ENCODE measurements at places on chromosomes 4 and X.

GRCh38 chr4:151169223-151169622 lies 69.8 kb downstream of the RPS3A start:
- no peak for DNase-seq

GRCh38 chrX:39518476-39519029 lies 579.2 kb downstream of the BCOR start:
- DNase-seq, result no peak

GRCh38 chr4:82792912-82793649 lies 5.5 kb downstream of the SCD5 start:
- no peak for DNase-seq

DNA sequence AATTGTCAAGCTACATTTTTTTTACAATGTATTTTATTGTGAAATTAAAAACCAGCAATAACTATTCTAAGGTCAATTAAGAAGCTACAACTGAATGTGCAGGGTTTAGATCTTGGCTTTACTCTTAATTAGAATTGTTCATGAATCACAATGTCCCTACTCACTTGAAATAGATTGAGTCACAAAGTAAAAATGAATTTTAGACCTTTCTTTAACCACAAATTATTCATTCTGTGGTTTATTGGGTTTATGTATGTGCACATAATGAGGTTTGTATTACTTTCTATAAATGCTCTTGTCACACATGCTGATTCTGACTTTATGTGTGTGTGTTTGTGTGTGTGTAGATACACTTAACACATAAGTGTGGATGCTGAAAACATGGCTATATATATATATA lies 647.0 kb upstream of the AADAT start:
- DNase-seq, result no peak

DNA sequence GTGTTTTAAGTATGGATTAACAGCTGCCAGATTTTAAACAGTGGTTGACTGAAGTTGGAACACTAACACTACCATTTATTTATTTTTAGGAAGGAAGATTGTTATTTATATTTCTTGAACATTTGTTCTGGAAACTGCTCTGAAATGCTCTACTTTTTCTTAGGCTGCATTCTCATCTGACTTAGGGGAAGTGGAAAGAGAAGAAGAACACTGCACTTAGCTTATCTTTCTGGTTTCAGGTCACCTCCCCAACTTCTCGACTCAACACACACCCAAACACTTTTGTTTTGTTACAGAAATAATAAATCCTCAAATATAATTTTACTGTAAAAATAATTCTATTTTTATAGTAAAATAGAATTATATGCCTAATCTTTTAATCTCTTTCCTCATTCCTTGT lies 18.6 kb downstream of the BLTP1 start:
- no peak for DNase-seq

GRCh38 chr4:174135936-174136406 lies 147.5 kb downstream of the FBXO8 start:
- no peak for DNase-seq

GRCh38 chrX:46838974-46839480 lies 2.2 kb downstream of the RP2 start:
- DNase-seq, result no peak

DNA sequence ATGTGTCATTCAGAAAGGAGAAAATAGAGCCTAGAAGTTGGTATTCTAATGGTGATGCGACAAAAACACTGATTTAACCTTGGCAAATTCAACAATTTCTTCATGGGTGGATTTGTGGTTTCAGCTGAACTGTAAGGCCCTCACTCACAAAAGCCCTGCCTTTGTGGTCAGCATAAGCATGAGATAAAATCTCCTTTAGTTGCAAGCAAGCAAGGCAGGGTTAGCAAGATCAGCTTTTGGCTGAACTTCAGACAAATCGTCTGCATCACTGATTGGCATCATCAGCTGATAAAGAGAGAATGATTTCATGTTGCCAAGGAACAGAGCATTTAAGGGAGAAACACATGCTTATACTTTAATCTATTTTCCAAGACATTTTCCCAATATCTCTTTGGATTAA lies 2582.2 kb downstream of the PCDH7 start:
- no peak for DNase-seq

DNA sequence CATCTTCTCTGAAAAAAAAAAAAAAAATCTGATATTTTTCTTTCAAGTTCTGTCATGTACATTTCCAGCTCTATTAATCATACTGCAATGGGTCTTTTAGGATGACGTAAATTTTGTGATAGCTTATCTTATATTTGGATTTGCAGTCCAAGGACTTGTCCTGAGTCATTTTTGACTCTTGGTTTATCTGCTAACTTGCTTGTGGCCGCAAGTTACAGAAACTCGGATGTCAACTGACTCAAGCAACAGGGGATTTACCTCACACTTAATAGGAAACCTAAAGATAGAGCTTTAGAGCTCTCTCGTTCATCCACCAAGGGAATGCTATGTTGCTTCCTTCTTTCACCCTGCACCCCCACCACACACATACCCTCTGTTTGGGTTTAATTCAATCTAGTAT lies 1433.8 kb upstream of the TENM3 start:
- no peak for DNase-seq

- DNase-seq, result no peak
Measured at GRCh38 chr4:1626941-1627340, 57.2 kb downstream of the FAM53A start.

DNA sequence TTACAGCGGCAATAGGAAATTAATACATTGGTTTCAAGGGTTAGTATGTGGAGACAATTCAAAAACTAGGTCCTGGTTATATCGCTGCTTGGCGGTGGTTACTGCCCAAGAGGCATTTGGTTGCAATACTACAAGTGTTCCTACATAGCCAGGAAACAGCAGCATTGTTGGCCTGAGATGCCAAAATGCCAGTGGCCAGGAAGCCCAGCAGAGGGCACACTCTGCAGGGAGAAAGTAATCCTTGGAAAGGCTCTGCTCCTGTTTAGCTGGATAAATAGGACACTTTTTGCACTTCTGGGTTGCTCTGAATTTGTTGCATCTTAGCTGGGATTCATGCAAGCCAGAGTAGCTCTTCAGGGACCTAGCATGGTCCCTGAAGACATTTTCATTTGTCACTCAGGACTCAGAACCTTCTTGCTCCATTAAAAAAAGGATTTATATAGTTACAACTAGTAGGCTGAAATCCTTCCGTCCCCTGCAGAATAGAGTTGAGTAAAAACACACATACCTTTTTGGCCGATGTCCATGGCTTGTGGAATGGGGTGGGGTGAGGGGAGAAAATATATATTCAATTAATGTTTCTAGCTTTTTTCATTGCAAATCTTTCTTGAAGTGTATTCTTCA lies 8.1 kb upstream of the GPR119 start:
- no peak for DNase-seq

GRCh38 chrX:103274284-103274683 lies 2.3 kb downstream of the TCEAL5 start:
- DNase-seq, result no peak

- no peak for DNase-seq
Measured at GRCh38 chr4:151469970-151470369, 61.0 kb downstream of the FHIP1A start.

DNA sequence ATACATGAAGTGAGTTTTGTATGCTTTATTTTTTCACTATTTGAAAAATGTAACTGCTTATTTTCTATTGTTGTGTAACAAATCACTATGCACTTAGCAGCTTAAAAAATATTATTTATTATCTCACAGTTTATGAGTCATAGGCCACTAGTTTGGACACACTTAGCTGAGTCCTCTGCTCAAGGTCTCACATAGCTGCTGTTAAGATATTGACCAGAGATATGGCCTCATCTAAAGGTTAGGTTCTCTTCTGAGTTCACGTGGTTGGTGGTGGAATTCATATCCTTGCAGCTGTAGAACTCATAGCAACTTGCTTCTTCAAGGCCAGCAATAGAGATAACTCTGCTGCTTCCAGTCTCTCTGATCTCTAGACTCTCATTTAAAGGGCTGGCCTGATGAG lies 534.4 kb downstream of the SPRY1 start:
- no peak for DNase-seq

Measured in activated CD4-positive, alpha-beta T cell treated with anti-CD3 and anti-CD28 coated beads, Interleukin-2, Interleukin-4, amounts not matched to agents 100 ng/mL and 50 ng/mL, durations not matched to agents 16 hours and 8 hours (primary cell).